ENCODE measurements at places on chromosomes 1 and 21. TPM values are rescaled to one million over a fixed set of nuclear protein-coding genes. Genes with fewer than 3 reads are reported as not detected.

FAM163A gene
- polyA plus RNA-seq = 0.76 TPM

TMCO2 gene
- not detected for polyA plus RNA-seq

MYBPH gene
- polyA plus RNA-seq = 0.57 TPM

LAMC1 gene
- 268 TPM for polyA plus RNA-seq

RPTN gene
- polyA plus RNA-seq = not detected

LCA5L gene
- polyA plus RNA-seq = 9.6 TPM

INSRR gene
- 3.0 TPM for polyA plus RNA-seq

BGLAP gene
- polyA plus RNA-seq = 8.0 TPM

WNT3A gene
- 0.12 TPM for polyA plus RNA-seq

PDZK1IP1 gene
- 52.3 TPM for polyA plus RNA-seq

IRF6 gene
- 16.4 TPM for polyA plus RNA-seq

MROH9 gene
- polyA plus RNA-seq = not detected

EIF2D gene
- polyA plus RNA-seq = 89.5 TPM

CR1L gene
- 0.78 TPM for polyA plus RNA-seq

DNA sequence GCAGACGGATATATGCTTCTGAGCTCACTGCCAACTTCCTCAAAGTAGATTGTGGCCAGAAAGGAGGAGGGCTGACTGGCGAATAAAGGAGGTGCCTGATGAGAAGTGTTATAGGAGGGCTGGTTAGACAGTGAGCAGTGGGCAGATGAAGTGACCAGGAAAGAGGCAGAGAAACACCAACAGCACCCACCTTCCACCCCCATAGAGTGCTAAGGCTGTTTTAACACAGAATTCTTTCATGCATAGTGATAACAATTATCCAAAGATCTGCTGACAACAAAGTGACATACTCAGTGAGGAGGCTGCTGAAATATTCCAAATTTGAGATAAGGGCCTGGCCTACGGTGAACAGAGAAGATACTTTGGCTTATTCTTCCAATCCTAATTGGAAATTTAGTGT lies 21.2 kb upstream of the MTR start:
- no peak for DNase-seq

DNA sequence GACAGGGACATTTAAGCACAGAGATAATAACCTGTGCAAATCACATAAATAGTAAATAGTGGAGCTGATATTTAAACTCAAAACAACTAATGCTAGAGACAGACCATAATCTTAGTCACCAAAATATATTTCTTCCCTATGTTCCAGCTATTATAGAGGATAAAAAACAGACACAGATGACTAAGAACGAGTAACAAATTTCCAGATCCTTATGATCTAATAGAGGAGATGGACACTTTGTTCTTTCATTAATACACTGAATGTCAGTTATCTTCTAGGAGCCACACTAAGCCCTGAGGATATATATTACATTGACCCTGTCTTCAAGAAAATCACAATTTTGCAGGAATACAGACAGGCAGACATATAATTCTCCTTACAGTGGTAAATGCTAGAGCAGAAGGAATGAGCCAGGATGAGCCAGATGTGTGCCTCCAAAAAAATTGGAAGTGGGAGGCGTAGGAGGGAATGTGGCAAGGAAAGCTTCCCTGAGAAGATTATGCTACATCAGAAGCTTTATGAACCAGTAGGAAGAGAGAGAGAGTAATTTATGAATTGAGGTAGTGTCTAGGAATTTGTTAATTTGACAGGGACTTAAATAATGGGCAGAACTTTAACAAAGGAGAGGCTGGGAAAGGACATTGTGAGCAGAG lies 395.4 kb upstream of the BEND5 start:
- no peak for DNase-seq

DNA sequence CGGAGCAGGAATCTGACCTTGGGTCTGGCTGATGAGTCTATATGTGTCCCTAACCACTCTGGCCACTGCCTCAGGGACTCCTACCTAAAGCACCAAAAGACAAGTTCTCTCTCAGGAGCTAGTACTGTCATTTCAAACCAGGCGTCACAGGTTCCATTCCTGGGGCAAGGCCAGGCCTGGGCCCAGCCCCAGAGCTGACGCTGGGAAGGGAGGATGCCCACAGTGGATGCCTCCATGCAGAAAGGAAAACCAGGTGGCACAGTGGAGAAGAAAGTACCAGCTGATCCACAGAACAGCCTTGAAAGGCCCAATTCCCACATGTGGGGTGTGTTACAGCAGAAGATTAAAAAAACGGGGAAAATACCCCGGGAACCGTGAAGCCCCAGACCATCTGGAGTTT lies 77.4 kb downstream of the DMRTB1 start:
- DNase-seq = no peak

DNA sequence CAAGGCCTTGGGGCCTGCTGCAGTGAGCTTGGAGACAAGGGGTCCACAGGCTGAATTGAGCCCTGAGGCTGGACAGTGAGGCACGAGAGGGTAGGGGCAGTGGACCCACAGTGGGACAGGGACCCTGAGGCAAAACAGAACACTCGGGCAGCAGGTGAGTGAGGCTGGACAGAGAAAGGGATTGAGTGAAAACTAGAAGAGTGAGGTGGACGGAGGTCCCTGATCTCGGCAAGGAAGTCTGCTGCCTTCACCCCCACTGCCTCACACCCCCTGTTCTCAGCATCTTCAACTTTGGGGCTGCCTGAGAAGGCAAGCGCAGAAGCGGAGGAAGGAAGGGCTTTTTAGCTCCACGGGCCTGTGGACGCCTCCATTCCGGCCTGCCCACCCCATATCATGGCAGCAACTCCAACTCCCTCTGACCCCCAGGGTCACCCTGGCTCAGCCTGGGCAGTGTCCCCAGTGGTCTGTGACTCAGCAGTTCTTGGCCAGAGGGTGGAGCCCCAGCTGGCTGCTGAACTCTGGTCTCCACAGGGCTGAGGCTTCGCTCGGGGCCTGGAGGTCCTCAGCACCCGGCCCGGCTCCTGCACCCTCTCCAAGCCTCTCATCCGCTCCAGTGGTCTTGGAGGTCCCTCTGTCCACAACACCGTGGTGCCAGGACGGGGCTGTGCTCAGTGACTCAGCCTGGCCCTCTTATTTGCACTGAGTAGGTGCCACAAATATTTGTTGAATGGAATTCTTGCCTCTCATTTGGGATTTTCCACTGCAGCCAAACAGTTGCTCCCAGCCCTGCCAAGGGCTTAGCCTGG lies 60.0 kb upstream of the EPS8L3 start:
- DNase-seq = no peak

GRCh38 chr1:174058624-174059023 lies 36.5 kb upstream of the RC3H1 start:
- no peak for DNase-seq

GRCh38 chr1:119485201-119485600 lies 21.8 kb upstream of the HSD3B1 start:
- no peak for DNase-seq

GRCh38 chr1:247576514-247576913 lies 11.6 kb upstream of the OR2G2 start:
- no peak for DNase-seq

GRCh38 chr1:185376840-185377635 lies 60.0 kb upstream of the IVNS1ABP start:
- no peak for DNase-seq

DNA sequence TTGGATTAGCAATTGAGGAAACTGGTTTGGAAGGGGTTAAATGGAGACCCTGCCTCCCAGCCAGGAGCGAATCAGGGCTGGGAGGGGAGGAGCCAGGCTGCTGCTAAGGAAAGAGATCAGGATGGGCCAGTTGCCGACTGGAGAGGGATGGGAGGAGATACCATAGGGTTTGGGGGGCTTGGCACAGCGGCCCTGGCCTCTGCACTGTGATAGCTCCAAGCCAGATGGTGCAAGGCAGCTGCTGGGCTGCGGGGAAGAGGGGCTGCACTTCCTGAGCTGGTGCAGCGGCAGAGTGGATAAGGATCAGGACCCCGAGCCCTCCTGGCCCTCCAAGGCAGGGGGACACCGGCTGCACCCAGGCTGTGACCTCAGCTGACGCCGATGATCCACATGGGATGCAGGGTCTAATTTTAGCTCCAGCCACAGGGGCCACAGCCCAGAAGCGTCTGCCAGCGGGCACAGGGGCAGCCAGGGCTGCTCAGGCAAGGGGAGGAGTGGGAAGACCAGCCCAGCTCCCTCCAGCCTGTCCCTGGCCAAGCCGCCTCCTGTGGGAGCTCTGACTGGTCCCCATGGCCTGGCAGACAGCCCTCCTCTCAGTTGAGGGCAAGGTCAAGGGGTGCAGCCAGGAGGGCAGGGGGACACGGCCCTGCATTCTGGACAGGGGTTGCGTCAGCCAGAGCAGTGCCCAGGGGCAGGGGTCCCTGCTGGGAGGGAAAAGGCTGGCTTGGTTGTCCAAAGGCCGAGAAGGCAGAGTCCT lies at the start of gene EXTL1:
Gene EXTL1 (plus strand): TSS at position 129 of the 757 bp plus-strand sequence. CDS start 872 bp downstream, outside the sequence.
- DNase-seq = peak; percentile 64

DNA sequence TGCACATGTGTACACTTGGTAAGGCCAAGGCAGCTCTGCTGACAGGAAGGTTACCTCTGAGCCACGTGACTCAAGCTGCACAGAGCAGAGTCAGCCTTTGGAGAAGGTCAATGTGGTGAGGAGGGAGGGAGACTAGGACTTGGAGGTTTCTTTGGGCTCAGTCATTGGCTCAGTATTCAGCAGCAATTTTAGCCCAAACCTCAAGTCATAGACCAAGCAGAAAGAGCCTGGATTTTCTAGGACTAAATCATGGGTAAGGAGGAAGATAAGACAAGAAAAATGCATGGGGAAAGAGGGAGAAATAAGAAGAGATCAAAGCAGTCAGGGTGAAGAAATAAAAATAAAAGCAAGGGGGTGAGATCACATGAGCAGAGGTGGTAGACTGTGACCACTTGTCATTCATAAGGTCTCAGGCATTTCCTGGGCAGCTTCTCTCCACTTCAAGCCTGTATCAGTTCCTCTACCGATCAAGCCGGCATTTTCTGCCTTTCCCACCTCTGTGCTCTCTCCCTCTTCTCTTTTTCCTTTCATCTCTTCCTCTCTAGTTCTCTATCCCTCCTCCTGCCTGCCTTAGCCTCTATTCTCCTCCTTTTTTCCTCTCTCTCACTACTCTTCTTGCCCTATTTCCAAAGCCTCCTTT lies 51.7 kb upstream of the DUSP10 start:
- DNase-seq = no peak

DNA sequence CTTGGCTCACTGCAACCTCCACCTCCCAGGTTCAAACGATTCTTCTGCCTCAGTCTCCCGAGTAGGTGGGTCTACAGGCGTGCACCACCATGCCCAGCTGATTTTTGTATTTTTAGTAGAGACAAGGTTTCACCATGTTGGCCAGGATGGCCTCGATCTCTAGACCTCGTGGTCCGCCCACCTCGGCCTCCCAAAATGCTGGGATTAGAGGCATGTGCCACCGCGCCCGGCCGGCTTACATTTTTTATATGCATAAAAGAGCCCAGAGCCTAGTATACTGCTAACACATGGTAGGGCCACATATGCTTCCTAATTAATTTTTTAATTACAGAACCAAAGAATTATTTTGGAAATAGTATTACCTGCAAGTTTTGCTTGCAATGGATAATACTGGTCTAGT lies 1325.4 kb downstream of the PLA2G4A start:
- DNase-seq = no peak

GRCh38 chr1:1144122-1144842 lies 28.4 kb upstream of the C1orf159 start:
- DNase-seq = no peak

- no peak for DNase-seq
Observed at GRCh38 chr1:224671076-224671475, 55.0 kb downstream of the CNIH3 start.

DNA sequence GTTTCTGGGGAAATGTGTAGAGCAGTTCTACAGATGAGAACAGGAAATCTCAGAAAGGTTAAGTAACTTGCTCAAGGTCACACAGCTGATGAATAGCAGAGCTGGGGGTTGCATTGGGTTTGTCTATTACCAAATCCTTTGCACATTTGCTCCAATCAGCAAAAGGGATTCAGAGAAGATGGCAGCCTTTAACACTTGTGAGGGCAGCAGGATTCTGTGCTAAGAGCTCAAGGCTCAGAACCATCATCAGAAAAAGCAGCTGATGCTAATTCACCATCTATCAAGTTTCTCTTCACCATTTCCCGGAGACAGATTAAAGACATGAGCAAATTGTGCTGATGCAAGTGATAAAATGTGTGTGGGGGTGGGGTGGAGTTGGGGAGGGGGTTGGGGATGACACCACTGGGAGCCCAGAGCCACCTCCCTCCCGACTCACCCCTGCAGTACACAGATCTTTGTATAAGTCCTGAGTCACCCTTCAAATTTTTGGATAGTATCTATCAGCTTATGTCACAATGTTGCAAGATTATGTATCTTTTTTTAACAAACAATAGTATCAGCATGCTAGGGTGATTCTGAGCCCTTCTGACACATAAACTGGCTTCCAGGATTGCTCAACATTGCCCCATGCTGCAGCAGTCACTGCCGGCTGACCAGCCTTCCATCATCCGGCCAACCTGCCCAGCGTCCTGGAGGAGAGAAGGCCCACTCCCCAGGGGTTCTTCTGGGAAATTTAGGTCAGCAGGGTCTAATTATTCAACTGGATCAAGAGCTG lies 2.8 kb upstream of the SPSB1 start:
- no peak for DNase-seq

GRCh38 chr1:246096356-246096755 lies 410.7 kb downstream of the SMYD3 start:
- DNase-seq = no peak

DNA sequence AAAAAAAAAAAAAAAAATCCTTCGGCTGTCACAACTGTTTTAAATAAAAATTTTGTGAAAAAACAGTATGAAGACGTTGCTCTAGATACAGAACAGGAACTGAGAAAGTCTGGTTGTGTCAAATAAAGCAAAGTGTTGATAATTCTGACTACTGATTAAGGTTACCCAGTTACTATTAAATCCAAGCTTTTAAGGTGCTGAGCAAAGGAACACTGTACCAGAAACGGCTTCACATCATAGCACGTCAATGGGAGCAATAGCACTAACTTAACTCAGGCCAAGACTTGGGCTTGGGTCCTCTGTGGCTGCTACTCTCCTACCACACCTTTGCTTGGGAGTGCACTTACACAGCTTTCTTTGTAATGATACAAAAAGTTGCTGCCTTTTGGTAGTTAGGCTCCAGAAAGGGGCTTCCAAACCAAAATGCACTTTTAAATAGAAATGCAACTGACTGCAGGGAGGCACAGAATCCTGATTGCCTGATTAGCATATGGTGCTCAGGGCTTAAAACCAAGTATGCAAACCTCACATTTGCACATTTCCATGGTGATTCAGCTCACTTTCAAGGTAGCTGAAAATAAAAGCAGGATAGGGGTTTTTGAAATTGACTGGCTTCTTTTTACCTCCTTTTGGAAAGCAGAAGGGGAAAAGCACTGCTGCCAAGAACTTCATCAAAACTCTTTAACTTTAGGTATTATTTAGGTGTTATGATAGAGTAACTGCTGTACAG lies 6.3 kb downstream of the MCL1 start:
- DNase-seq = no peak

GRCh38 chr1:20380616-20381035 lies 90.0 kb downstream of the VWA5B1 start:
- no peak for DNase-seq

GRCh38 chr1:38527373-38527966 lies 332.1 kb downstream of the RRAGC start:
- no peak for DNase-seq

DNA sequence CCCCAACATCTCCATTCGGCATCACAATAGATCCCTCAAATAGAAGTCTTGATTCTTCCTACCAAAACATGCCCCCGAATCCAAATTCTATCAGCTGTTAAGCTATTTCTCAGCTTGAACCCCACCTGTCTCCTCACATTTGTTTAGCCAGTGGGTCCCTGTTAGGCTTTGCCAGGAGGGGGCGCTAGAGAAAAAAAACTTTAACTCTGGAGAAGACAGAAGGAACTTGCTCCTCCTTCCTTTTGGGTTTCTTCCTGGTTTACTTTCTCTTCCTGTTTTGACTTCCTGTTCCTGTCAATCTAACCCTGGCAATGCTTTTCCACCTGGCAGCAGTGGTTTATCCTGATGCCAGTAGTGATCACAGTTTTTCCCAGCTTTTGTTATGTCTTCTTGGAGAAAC lies 95.6 kb upstream of the KCNK1 start:
- no peak for DNase-seq
